ENCODE measurements at places on chromosomes 5 and 9.

GRCh38 chr5:22673131-22673530 is 180.0 kb downstream of the CDH12 start:
- DNase-seq = no peak

DNA sequence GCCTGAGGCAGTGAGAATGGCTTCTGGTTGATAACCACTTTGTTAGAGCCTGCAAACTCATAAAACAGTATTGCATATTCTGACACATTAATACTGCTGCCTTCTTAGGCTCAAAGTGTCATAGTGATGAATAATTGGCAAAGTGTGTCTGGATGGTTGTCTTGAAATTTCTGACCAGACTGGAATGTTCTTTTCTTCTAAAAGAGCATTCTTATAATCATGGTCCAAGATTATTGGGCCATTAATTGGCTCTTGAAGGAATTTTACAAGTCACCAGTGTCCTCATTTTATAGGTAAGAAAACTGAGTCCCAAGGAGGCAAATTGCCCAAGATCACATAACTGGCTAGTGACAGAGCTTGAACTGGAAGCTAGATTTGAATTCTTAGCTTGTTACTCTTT is 111.7 kb downstream of the PCSK1 start:
- DNase-seq = no peak

DNA sequence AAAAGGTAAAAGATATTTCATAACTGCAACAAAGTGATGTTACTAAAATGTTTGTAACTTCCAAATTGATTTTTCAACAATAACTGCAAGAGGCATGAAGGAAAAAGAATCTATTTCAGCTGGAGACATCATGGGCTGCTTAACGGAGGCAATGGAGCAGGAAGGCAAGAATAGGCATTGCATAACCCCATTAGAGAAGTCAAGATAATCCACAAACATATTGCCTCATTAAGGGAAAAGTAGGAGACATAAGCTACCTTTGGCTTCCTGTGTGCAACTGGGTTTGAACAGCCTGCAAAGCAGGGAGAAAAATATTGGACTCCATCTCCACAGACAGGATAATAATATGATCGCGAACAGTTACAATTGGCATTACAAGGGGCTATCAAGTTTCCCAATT is 46.7 kb downstream of the SLCO4C1 start:
- no peak for DNase-seq

DNA sequence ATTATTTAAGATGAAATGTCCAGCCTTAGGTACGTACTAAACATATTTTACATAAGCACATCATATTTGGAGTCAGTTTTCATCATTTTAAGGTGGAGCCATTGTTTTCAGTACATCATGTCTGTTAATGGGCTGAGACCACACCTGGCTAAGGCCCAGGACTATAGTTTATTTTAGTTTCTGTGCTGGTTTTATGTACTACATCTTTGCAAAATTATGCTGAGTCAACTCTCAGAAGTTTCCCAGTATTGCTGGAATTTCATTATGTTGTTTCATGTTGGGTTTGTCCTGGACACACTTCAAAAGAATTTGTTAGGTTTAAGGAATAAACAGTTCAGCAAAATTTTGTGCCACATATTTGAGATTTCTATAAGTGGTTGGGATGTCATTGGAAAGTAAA is 171.2 kb downstream of the CCDC171 start:
- DNase-seq = no peak

DNA sequence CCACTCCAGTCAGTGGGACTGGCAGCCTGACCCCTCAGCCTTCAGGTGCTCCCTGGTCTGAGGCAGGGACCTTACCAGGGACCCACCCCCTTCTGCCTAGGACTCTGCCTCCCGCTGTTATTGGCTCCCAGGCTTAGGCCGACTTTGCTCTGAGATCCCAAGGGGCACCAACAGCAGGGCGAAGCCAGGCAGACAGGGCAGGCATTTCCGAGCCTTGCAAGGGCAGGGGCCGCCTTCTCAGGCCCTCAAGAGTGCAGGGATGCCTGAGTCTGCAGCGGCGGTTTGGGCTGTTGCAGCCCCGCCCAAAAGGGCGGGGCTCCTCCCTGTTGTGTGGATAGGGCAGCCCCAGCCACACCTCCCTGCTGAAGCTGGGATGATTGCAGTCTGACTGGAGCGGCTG is 644.6 kb downstream of the PRR16 start:
- peak; percentile 17 for DNase-seq

GRCh38 chr5:141558150-141558549 is 60.6 kb downstream of the DIAPH1 start:
- no peak for DNase-seq

GRCh38 chr9:93255994-93256877 is 72.3 kb downstream of the WNK2 start:
- no peak for DNase-seq

- peak; percentile 54 for DNase-seq
Measured at GRCh38 chr9:131799177-131799823, 59.4 kb upstream of the RAPGEF1 start.

- peak; percentile 8 for DNase-seq
Measured at GRCh38 chr5:23820765-23821471, 313.5 kb downstream of the PRDM9 start.

DNA sequence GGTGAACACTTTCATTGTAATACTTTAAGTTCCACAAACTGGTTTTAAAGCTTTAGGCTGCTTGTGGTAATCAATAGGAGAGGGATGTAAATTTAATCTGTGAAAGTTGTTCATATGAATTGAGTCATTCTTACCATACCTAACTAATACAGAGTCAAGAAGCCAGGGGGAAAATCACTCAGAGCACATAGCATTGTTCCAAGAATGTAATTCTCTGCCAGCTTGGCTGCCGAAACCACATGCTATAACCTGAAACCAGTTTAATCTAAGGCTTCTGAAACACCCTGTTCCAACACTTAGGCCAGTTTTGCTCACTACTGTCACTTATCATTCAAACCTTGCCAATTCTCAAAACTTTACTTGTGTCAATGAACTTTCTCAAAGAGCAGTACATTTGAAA is 528.8 kb upstream of the GRAMD2B start:
- DNase-seq = no peak

GRCh38 chr9:98883276-98883675 is 60.4 kb upstream of the COL15A1 start:
- DNase-seq = no peak

DNA sequence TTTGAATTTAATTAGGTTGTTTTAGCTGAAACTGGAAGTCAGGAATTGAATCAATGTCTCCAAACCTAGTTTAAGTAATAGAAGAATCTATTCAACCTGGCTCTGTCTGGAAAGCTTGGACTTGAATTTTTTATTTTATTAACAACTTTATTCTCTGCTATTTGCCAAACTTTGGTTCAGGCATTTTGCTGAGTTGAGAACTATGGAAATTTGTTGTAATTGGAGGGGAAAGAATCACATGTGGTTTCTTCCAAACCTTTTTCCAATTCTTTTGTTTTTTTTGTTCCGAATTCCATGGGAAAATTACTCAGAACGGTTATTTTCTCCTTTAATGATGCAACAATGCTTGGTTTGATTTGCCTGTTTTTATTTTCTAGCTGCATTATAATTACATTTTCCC is 98.2 kb upstream of the RPS23 start:
- no peak for DNase-seq

DNA sequence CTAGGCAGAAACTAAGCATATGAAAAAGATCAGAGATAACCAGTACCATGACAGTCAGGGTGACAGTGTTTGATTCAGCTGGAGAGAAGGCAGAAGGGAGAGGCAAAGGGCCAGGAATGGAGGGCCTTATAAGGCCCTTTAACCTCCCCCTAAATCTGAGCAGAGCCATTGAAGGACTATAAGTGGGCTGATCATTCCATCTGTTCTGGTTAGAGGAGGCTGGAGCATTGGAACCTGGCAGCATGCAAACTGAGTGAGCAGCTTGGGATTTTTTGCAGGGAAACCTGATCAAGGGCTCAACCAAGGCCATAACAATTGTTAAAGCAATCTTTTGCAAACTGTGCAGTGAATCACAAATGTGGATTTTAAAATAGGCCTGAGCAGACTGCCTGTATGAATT is 174.5 kb upstream of the DAP start:
- no peak for DNase-seq

GRCh38 chr5:167908606-167909005 is 382.8 kb upstream of the WWC1 start:
- no peak for DNase-seq

DNA sequence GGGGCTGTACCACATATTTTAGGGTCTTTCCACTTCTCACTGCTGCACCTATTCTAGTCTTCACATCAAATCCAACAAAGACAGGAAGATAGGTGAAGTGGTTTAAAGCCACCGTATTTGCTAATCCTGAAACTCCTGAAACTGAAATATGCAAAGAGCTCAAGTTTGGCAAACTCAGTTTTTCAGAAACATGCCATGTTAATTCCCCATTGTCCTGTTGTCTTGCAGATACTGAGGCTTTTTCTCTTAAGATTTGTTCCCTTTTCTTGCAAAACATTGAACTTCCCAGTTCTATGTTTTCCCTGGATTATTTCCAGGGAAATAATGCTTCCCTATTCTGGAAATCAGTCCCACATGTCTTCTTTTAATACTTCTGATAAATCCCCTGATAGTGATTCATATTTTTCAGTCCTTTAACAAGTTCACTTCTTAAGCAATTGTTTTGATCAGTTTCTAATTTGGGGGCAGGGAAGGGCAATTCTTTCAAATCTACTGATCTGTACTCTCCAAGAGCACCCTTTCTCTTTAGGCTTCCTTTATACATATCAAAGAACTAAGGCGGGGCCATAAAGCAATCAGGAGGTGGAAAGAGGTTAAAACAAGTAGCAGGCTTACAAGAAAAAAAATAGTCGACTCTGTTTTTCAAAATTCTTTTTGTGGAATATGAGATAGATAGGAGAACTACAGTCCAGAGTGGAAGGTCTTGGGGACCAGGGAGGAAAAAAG is 648.5 kb downstream of the BNC2 start:
- DNase-seq = no peak

GRCh38 chr9:108468364-108468763 is 387.4 kb downstream of the ACTL7B start:
- peak; percentile 42 for DNase-seq

- no peak for DNase-seq
Measured at GRCh38 chr5:63820577-63820976, 141.7 kb downstream of the HTR1A start.

- no peak for DNase-seq
Measured at GRCh38 chr9:91004992-91005391, 203.4 kb downstream of the SYK start.

DNA sequence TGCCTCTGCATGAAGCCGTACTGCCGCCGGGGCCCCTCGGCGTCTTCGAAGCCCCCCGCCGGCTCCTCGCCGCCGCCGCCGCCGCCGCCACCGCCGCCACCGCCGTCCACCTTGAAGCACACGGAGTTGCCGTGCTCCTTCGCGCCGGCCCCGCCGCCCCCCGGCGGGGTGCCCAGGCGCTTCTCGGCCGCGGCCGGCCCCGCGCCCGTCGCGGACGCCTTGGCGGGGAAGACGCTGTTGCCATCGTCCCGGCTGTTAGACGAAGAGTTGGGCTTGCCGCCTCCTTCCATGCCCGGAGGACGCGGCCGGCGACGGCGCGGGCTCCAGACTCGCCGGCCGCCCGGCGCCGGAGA is 400 bp downstream of the HCN1 start:
- DNase-seq = no peak

- DNase-seq = no peak
Measured at GRCh38 chr9:91221332-91221731, 140.4 kb downstream of the AUH start.

DNA sequence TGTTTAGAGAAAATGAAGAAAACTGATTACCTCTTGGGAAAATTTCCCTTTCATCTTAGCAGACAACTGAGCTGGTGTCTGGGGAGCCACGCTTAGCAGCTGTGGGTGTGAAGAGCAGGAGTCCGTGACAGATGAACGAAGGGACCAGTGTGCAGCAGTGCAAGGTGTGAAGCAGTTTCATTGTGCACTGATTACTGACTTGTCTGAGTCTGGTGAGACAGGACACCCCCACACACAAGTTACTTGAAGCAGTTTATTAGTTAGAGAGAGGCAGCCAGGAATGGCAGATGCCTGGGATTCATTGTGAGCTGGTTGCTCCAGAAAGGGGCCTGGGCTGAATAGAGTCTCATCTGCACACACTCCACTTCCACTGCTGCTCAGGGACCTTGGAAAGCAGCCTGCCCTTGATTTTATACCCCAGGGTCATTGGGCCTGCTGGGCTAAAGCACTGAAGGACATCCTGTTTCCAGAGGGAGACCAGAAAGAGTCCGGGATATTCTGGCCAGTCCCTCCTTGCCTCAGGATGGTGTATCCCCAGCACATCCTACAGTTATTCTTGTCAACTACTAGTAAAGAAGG is 47.4 kb downstream of the FBXL7 start:
- no peak for DNase-seq

DNA sequence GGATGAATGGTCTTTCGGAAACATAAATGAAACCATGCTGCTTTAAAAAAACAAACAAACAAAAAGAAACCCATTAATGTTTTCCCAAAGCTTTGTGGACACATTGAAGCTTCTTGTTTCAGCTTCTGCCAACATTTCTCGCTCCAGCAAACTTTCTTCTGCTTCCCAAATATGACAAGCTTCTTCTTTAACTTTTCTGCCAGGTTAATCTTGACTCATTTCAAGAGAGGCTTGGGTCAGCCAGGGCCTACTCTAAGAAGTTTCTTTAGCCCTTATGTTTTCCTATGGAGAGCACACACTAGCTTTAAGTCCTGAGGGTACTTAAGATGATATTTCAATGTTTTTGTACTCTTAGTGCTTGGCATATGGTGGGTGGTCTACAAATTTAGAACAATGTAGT is 6.1 kb downstream of the ANXA1 start:
- no peak for DNase-seq

GRCh38 chr9:84447305-84447704 is 106.7 kb upstream of the SLC28A3 start:
- no peak for DNase-seq

DNA sequence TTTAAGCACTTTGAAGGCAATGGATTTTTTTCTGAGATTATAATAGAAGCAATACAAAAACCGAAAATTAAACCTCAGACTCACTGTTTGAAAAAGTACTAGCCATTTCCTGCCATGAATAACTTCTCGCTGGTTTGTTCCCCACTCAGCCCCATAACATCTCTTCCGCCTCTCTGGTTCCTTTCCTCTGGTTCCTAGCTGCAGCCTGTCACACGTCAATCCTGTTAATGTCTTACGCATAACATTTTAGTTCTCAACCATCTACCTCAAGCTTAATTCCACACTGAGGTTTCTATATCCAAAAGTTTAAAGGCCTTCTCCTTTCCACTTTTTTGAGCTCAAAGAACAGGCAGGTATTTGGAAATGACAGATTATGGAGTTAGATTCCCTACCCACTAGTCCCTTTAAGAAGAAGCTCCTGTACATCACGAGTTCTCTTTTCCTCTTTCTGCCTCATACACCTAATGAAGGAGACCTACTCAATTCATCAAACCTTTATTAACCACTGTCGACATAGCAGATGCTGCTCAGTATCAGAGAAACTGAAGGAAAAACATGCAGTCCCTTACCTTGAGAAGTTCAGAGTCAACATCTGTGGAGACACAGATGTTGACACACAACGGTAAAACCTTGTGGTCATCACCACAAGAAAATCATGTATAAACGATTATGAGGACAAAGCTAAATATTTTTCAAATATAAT is 243.0 kb upstream of the PTGER4 start:
- DNase-seq = no peak

GRCh38 chr5:29795096-29795652 is 1398.3 kb upstream of the CDH6 start:
- no peak for DNase-seq

- no peak for DNase-seq
Measured at GRCh38 chr9:88915916-88916315, 75.4 kb upstream of the S1PR3 start.

- no peak for DNase-seq
Measured at GRCh38 chr5:143063175-143063970, 293.2 kb downstream of the ARHGAP26 start.

Data from Calu3 (cell line).